GDM1 (cell line): ENCODE measurements at places on chromosomes 1 and 21.

GRCh38 chr21:43916691-43917514, 51.9 kb downstream of the AGPAT3 start:
- peak; percentile 20 for DNase-seq

GRCh38 chr1:149903836-149904491, 4.6 kb downstream of the BOLA1 start:
- no peak for DNase-seq

- peak; percentile 15 for DNase-seq
These were observed 14.9 kb upstream of the CD101 start for GRCh38 chr1:116986421-116987255.

GRCh38 chr1:93056214-93056613, 22.9 kb upstream of the MTF2 start:
- no peak for DNase-seq

- no peak for DNase-seq
These were observed 114.8 kb downstream of the KCNK1 start for GRCh38 chr1:233728721-233729120.

DNA sequence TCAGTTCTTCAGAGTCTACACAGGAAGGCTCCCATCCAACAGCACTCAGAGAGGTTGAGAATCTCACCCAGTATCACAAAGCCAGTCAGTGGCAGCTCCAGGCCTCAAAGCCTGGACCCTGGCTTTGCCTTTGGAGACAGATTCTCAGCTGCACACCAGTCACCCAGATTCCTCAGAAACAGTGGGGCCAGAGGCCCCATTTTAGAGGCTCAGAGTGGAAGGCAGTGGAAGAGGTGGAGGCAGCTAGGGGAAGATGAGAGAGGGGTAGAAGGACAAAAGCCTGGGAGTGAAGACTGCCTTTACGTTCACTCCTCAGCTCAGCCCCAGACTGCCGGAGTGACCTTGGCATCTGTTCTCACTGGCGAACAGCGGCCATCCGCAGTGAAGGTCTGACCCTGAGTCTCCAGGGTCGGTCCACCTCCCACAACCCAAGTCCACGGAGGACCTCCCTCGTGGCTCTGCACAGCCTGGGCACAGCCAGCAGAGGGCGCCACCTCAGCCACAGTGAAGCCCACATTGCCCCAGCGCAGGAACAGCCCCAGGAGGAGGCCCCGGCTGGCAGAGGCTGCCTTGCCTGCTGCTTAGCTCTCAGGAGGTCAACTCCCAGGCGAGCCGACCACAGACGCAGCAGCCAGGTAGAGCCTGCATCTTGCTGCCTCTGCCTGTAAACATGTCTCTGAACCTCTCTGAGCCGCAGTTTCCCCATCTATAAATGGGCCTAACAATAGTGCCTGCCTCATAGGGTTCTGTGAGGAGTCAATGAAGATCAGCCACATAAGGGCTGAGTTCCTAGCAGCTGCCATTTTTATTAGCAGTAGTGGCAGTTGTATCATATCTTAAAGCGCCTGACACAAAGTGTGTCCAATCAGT, 5.9 kb upstream of the FNDC5 start:
- DNase-seq = peak; percentile 53

DNA sequence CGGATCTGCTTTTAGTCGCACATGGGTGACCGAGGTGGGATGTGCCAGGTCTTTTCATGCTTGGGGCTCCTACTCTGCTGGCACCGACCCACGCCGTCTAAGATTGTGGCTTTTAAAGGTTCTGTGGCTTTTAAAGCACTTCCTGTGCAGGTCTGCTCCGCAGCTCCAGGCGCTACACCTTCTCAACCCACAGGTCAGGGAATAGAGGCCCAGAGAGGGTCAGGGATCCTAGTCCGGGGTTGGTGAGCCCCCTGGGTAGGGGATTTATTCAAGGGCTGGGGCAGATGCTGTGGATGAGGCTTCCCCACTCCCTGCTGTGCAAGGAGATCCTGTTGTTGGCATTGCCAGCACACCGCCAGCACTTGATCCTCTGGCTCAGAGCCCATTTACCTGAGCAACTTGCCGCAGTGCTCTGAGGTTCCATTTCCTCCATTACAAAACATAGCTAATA, 212.8 kb upstream of the RAB4A start:
- DNase-seq = no peak

DNA sequence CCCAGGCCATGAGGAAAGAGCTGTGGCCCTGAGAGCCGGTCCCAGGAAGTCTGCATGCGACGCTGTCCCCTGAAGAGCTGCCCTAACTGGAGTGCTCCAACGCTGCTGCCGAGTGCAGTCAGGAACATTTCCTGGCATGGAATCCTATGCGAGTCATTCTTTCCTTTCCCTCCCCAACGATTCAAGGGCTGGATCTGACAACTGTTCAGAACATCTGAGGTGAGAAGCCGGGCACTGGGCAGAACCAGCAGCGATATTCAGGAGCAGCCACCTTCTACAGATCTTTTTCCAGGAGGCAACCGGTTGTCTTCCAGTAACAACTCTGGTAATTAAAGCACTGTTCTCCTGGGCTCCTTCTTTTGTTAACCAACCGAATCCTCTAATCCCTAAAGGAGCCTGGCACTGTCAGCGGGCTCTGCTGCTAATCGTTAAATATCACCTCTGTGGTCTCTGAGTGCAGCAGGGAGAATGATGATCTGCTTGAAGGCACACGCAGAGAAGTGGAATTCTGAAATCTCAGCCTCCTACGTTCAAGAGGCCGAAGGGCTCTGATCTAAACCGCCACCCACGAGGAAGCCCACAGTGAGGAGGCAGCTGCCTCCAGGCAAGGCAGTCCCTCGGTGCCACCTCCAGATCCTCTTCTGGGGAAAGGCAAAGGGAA, 55.8 kb downstream of the SLC45A1 start:
- DNase-seq = no peak

DNA sequence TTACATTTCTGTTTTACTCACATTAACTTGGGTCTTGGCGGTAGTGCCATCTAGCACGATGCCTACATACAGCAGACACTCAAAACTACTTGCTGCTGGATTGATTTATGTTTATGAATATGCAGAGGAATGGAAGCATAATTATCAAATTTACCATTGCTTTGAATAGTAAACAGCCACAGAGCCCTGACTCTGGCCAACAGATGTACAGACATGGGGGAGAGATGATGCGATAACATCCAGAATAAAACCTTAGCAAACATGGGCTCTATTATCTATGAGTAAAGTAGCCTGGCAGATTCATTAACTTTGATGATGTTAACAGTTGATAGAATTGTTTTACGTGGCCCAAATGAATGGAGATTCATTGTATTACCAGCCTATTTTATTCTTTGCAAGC, 42.8 kb downstream of the PTGFR start:
- no peak for DNase-seq

- DNase-seq = no peak
These were observed 279.0 kb downstream of the MATN1 start for GRCh38 chr1:30444401-30444800.

DNA sequence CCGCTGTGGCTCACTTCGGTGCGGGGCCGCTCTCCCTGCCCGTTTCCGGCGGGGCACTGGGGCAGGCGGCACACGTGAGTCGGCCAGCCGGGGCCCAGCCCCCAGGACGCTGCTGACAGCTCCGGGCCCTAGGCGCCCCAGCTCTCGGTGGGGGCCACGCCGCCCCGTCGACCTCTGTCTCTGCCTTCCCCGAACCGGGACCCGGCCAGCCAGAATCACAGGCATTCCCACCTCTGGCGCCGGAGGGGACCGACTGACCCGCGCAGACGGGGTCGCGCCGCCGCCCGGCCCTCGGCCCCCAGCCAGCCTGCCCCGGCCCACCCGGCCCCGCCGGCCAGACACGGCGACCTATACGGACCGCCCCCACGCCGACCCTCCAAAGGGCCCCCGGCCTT, 755 bp downstream of the SCMH1 start:
- peak; percentile 29 for DNase-seq

- DNase-seq = no peak
These were observed 80.7 kb downstream of the ATP5PO start for GRCh38 chr21:33834801-33835500.
